Stimulated activated CD4-positive, alpha-beta T cell treated with anti-CD3 and anti-CD28 coated beads, Interleukin-12 subunit alpha, Interleukin-12 subunit beta, amount 100 ng/mL, for 24 hours (primary cell): ENCODE measurements at places on chromosomes 13 and 19.
A peak's percentile ranks its signal among the peaks of the same experiment; 100 is the strongest.

DNA sequence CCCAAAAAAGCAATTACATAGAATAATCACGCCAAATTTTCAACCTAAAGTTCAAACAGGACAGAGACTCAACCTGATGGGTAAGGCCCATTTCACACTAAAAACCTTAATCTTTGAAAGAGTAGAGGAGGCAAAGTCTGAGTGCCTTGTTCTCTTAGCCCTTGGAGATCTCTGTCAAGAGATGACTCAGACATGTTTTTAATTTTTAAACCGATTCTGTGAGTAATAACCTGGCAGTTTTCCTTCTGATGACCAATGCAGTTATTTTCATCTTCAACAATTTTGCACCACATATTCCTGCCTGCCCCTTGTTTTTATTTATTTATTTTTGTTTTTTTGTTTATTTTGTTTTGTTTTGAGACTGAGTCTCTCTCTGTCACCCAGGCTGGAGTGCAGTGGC lies 11.5 kb upstream of the TNFSF9 start:
- DNase-seq, result no peak

- DNase-seq, result peak; percentile 24
Measured at GRCh38 chr19:13012690-13013608, 17.7 kb downstream of the NFIX start.

GRCh38 chr13:28735481-28736029 lies 16.8 kb upstream of the SLC46A3 start:
- DNase-seq, result no peak

- no peak for DNase-seq
Measured at GRCh38 chr13:48775804-48776203, 122.1 kb downstream of the CYSLTR2 start.

GRCh38 chr19:54444737-54445136 lies 4.3 kb upstream of the LENG8 start:
- DNase-seq, result no peak

GRCh38 chr13:39107561-39107960 lies 69.3 kb downstream of the NHLRC3 start:
- no peak for DNase-seq

- no peak for DNase-seq
Measured at GRCh38 chr19:39329948-39330347, 5.9 kb downstream of the GMFG start.

DNA sequence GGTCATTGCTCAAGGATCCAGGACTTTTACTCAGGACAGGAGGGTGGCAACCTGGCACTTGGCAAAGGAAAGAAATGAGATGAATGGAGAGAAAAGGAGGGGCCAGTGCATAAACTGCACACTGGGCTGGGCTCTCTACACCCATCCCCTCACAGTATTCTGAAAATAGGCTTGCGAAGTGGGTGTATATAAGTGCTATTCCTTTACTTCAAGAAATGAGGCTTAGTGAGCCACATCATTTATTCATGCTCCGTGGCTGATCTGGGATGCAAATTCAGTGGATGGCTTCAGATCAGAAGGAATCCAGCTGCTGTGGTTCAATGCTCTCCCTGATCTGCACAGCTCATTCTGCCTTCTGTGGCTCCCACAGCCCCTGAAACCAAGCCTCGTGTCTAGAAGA lies 297.7 kb downstream of the UQCRFS1 start:
- no peak for DNase-seq

- DNase-seq, result no peak
Measured at GRCh38 chr13:29785978-29786377, 64.4 kb downstream of the UBL3 start.

DNA sequence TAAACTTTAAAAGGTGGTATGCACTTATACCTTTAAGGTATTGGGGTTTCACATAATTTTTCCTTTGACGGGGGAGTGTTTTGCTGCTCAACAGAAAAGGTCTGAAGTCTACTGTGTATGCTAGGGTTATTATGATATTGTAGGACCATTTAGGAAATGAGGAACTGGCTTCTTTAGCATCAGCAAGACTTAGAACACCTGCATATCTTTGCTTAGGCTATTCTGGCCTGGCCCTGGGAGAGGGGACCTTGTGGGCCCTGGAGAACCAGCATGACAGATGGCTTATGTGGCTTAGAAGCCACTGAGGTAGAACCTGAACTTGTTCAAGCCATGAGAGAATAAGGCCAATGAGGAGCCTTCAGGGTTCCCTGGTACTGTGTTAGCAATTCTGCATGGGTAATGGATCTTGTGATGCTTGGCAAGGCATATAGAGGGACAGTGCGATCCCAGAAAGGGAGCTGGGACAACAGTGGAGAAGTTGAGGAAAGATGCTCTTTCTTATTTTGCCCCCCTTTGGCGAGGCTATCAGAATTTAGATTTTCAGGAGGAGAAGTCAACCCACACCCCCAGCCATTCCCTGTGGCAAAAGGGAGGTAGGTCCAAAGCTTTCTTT lies 4.3 kb downstream of the RGCC start:
- DNase-seq, result no peak

DNA sequence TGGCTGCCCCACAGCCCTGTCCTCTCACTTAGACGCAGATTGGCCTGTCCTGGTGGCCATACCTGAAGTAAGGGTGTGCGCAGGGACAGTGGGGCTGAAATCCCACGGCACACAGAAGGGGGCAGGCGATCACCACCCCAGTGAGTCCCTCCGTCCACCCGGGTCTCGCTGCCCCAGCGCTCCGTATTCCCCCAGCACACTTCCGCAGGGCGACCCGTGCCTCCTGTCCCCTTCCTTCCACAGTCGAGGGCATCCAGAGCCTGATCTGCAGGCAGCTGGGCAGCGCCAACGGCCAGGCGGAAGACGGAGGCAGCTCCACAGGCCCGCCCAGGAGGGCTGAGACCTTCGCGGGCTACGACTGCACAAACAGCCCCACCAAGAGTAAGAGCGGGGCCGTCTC lies 25.3 kb downstream of the PEX11G start:
- DNase-seq, result no peak

DNA sequence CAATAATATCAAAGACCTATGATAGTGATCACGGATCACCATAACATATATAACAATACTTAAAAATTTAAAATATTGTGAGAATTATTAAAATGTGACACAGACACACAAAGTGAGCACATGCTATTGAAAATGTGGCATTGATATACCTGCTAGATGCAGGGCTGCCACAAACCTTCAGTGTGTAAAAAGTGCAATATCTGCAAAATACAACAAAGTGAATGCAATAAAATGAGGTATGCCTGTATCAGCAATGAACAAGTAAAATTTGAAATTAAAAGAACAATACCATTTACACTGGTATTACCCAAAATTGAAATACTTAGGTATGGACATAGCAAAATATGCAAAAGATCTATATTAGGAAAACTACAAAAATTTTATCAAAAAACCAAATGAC lies 1217.8 kb upstream of the PCDH20 start:
- DNase-seq, result no peak

GRCh38 chr13:47499358-47500150 lies 501.5 kb downstream of the SUCLA2 start:
- DNase-seq, result no peak

GRCh38 chr13:43848001-43848649 lies 31.4 kb downstream of the CCDC122 start:
- no peak for DNase-seq

DNA sequence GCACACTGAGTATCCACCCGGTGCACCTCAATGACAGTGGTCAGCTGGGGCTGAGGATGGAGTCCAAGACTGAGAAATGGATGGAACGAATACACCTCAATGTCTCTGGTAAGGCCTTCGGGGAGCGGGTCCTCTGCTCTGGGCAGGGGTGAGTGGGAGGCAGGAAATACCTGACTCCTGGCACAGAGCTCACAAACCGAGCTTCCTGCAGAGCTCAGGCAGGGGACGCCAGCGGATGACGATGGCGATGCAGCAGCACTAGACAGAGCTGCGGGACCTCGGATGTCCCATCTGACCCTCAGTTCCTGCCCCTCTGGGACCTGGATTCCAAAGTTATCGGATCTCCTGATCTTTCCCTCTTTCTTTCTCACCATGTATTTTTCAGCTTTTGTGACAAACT lies 3.8 kb downstream of the CD22 start:
- no peak for DNase-seq

DNA sequence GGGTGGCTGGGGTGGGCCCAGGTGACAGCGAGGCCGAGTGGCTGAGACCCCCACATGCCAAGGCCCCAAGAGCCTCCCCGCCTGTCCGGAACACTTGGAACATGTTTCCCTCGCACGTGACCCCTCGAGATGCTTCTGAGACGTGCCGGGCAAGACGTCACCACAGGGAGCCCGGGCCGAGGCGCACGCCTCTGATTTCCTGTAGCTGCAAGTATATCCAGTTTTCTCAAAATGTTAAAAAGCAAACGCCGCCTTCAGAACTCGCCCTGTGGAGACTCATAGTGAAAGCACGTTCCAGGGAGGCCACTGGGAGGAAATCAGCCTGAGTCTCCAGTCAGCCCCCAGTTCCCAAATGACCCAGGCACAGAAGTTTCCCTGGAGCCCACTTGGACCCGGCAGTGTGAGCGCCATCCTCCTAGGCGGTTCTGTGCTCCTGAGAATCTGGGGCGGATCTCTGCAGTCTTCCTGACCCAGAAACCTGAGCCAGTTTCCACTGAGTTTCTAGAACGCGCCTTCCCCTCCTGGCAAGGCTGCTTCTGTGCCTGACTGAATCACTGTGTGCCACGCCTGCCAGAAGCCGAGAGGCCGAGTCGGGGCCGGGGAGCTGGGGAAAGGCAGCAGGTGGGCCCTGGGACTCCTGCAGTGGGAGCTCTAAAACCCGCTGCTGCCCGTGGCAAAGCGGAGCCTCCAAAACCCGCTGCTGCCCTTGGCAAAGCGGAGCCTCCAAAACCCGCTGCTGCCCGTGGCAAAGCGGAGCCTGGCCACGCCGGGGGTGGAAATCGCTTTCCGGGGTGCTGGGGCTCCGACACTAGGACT lies 179.3 kb downstream of the KDM4B start:
- DNase-seq, result no peak

DNA sequence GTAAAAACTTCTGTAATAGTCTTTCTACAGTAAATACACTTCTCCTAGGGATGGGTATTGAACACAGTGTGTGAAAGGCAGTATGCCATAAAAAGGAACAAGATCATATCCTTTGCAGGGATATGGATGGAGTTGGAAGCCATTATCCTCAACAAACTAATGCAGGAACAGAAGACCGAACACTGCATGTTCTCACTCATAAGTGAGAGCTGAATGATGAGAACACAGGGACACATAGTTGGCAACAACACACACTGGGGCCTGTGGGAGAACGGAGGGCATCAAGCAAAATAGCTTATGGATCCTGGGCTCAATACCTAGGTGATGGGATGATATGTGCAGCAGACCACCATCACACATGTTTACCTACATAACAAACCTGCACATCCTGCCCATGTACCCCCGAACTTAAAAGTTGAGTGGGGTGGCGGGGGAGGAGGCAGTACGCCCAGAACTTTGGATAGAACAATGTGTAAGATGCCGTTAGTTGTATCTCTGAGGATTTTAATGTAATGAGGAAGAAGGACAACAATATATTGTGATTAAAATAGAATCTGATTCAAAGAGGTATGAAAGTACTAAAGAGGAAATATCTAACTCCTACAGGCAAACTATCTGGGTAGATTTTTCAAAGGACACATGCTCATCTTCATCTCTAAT lies 183.2 kb downstream of the NDFIP2 start:
- no peak for DNase-seq

DNA sequence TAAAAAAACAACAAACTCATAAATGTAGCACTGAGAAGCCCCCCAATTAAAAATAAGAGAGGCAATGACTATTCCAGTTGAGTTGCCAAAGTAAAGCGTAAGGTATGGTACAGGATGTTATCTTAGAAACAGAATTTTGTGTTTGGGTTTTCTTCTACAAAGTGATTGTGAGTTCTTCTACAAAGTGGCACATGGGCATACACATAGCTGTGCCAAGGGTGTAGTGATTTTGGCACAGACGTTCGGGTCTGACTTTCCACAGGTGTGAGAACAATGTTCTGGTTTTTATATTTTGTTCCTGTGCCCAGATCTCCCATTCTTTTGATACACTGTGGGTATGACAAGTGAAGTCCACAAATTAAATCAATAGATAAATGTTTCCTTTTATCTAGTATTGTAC lies 190.1 kb upstream of the CSNK1A1L start:
- DNase-seq, result no peak

- no peak for DNase-seq
Measured at GRCh38 chr13:33272531-33273124, 12.9 kb downstream of the STARD13 start.

DNA sequence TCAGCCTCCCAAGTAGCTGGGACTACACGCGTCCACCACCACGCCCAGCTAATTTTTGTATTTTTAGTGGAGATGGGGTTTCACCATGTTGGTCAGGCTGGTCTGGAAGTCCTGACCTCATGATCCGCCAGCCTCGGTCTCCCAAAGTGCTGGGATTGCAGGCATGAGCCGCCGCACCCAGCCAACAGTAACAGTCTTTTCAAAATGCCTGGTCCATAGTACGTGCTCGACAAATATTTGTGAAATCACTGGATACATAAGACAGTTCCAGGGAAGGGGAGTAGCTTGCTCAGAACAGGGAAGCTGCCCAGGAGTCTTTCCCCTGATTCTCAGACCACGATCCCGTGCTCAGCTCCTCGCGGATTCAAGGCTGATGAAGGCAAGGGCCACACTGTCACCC lies 30.5 kb downstream of the CACNG6 start:
- no peak for DNase-seq

GRCh38 chr13:110185696-110186095 lies 121.3 kb downstream of the COL4A1 start:
- no peak for DNase-seq

DNA sequence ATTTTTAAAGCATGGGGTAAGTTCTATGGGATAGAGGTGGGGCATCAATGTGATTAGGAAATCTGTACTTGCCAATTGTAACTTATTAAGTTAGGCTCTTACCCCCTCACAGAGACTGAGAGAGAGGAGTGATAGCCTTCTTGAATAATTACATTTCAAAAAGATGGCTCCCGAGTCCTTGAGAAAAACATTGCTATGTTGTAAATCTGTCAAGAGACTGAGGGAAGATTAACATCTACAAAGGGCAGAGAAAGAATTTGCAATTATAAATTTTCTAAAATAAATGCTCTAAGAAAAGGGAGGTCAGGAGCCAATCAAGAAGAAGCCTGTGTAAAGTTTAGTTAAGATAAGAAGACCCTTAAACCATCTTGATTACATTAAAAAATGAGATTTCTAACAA lies 1570.8 kb downstream of the OLFM4 start:
- DNase-seq, result no peak

DNA sequence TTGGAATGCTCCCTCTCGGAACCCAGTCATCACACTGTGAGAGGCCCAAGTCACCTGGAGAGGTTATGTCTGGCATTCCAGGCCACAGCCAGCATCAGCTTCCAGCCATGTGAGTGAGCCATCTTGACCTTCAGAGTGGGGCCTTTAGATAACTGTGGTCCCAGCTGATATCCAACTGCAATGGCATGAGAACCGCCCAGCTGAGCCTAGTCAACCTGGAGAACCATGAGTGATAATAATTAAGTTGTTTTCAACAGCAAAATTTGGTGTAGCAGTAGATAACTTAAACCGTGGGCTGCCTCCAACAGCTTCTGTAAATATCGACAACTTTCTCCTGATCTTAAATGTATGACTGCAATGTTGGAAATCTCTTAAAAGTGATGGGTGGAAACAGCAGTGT lies 24.6 kb downstream of the DYRK1B start:
- no peak for DNase-seq

GRCh38 chr13:74062933-74063332 lies 71.3 kb downstream of the KLF12 start:
- DNase-seq, result no peak
